ENCODE measurements at places on chromosomes 4 and X.

GRCh38 chr4:107619066-107619465, 101.0 kb downstream of the PAPSS1 start:
- DNase-seq = no peak

DNA sequence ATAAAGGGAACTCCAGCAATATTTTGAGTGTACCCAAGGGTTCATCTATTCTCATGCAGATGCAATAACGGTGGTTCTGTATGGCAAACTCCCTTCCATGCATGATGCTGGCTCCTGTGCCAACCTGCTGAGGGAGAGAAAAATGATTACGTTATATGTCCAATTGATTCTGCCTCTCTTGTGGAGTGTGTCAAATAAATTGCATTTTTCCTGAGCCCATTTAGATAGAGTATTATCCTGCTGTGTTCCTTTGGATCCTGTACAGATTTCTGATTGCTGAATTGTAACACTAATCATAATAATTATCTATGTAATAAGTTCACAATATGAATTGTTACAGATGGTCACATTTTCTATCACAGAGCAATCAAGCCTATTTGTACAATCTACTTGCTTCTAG, 821.7 kb downstream of the C4orf33 start:
- DNase-seq = no peak

GRCh38 chrX:10156199-10157031, at the start of gene CLCN4:
CLCN4 (plus strand) TSS chrX:10156975; CDS start chrX:10185033, 28,058 bp downstream.
- DNase-seq = no peak

- no peak for DNase-seq
Measured at GRCh38 chr4:74292111-74292870, 16.0 kb upstream of the EPGN start.

GRCh38 chrX:103233263-103233662, 18.4 kb downstream of the BEX4 start:
- no peak for DNase-seq

- no peak for DNase-seq
Measured at GRCh38 chr4:84948056-84948455, 18.4 kb downstream of the WDFY3 start.

- DNase-seq = no peak
Measured at GRCh38 chr4:79632114-79632513, 224.1 kb upstream of the GK2 start.

DNA sequence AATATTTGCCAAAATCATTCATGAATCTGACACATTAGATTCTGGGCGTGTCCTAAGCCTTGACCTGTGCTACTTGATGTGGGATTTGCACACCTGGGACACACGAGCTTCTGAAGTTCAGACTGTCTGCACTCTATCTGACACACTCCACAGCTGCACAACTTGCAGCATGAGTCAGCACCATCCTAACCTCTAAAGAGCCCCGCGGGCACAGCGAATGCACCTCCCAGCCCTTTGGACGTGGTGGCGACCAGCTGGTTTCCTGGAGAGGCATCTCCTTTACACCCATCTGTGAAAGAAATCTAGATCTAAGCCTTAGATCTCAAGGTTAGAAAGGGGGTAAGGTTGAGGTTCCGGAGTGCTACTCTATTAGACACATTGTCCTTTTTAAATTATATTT, 69.2 kb downstream of the SORBS2 start:
- no peak for DNase-seq

DNA sequence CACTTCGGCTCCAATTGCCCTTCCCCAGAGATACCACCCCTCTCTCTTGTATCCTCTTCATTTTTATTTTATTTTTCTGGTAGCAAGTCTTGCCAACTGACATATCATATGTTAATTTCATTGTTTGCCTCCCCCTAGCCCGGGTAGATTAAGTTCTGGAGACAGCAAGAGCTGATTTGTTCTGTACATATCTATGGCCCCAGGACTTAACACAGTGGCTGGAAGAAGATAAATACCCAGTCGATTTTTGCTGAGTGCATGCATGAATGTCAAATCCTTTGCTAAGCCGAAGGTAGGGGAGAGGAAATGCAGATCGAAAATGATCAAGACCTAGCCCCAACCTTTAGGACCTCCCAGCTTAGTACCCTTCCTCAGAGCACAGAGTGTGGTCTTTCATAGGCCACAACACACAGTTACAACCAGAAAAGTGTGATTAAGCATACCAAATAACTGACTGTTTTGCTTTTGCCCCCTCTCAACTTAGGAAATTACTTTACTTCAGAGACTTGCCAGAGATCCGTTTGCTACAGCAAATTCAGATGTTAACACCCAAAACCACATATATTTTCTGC, 58.7 kb upstream of the KLF3 start:
- no peak for DNase-seq

DNA sequence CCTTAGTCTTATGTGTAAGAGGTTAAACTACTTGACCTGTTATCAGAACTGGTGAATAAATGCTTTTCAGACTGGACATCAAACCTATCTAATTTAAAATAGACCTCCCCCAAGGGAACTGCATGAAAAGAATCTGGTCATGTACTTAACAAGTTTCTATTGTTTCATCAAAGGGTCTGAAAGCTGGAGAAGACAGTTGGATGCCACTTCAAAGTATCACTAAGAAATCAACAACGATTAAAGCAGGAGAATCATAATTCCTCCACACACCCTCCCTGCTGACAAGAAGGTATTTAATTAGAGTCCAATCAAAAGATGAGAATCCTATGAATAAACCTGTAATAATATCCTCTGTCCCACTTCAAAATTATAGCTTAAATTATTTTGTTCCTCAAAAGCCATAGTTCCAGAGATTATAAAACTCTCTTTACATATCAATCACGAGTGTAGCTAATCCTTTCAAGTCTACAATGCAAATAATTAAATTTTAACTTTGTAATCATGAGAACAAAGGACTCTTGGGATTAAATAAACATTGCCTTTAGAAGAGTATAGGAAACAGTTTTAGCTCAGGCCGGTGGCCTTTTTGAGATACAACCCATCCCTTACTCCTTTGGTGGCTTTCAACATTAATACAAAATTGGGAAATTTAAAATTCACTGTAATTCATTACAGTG, 35.1 kb downstream of the TSPAN5 start:
- DNase-seq = no peak

GRCh38 chr4:2402941-2403340, 15.5 kb downstream of the ZFYVE28 start:
- no peak for DNase-seq

DNA sequence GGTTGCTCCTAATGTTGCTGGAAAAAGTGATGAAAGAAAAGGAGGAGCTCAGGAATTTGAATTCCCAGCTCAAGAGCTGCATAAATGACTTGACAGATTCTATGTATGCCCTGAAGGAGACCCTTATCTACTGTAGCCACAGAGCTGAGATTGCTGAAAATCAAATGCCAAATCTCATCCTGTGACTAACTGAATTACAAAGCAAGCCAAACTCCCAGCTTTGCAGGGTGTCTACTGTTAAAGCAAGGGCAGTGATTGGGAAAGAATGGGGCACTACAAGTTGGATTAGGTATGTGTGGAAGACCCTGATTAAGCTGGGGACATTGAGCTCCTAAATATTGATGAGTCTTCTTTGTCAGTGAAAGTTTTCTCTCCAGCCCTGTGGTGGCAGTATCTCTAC, 20.8 kb upstream of the SMIM9 start:
- DNase-seq = no peak

DNA sequence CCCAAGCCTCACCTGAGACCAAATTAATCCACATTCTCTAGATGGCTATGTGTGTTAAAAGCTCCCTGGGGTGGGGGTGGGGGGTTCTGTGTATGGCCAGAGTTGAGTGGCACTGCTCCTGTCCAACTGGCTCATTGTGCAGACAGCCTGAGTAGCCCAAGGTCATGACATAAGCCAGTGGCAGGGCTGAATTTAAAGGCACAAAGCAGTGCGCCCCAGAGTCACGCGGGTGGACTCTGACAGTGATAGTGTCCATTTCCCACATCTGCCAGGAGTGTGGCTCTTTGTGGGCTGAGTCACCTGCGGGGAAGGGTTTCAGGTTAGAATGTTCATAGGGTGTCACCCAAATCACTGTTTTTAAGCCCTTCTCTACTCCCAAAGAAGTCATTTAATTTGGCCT, 45.4 kb downstream of the SCD5 start:
- DNase-seq = no peak

DNA sequence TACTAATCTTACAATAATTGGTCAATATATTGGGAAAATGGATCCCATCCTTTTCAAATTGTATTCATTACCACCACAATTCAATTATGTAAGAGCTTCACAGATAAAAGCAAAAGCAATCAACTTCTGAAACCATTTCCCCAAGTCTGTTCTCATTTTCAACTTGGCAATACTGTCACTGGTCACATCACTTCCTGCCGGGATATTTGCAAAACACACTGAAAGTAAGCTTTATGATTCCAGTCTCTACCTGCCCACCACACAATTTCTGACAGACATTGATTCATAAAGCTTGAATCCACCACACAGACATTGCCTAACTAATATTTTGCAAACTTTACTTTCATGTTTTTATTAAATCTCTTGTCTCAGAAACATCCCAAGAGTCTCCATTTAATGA, 53.6 kb downstream of the LIN54 start:
- DNase-seq = no peak

- no peak for DNase-seq
Measured at GRCh38 chr4:174859904-174860303, 30.9 kb upstream of the GLRA3 start.

DNA sequence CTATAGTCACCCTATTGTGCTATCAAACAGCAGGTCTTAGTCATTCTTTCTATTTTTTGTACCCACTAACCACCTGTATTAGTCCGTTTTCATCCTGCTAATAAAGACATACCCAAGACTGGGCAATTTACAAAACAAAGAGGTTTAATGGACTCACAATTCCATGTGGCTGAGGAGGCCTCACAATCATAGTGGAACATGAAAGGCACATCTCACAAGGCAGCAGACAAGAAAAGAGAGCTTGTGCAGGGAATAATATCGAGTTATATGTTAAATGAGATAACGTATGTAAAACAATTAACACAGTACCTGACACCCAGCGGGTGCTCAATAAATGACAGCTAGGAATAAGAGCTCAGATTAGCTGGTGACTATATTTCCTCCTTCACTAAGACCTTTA, 88.1 kb upstream of the WDR44 start:
- no peak for DNase-seq

GRCh38 chr4:124060261-124060918, 652.1 kb downstream of the ANKRD50 start:
- no peak for DNase-seq
